ENCODE measurements at places on chromosomes 5 and 9.

- DNase-seq: no peak
Measured at GRCh38 chr9:136074706-136075105, 20.4 kb downstream of the NACC2 start.

- DNase-seq: no peak
Measured at GRCh38 chr9:109857336-109857735, 77.3 kb downstream of the PALM2AKAP2 start.

DNA sequence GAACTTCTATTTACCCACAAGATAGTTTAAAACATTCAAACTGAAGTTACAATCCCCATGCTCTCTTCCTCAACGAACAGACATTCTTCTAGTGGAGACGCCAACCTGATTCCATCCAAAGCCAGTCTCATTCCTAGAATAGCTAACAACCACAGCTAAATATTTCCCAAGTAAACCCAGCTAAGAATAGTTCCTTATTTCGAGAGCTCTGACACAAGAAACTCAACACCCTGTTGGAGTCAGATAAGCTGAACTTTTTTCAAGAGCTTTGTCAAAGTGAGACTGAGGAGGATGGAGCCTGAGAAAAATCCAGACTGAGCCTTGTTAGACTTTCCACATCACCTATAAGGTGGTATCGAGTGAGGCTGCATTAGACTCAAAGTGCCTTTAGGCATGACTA is 56.7 kb upstream of the RPS23 start:
- no peak for DNase-seq

DNA sequence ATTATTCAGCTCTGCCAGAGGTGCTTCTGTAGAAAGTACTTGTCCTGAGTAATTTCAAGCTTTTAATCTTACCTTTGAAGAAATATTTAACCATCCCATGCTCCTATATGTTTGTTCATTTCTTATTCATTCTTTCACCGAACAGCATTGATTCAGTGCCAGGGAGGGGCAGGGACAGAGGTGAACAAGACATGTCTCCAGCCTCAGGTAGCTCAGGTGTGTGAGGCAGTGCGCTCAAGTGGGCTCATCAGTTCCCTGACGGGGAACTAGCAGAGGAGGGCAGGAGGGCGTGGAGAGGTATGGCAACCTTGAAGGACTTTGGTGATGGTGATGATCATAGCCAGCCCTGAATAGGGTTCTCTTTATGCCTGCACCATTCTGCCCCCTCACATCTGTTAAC is 25.9 kb downstream of the ERGIC1 start:
- no peak for DNase-seq

Data from activated gamma-delta T cell treated with Interleukin-2 at 50 U/mL for 16 hours (primary cell).